ENCODE measurements at places on chromosomes 7 and 10.

- no peak for DNase-seq
Measured at GRCh38 chr7:151025924-151026671, 1.8 kb upstream of the ATG9B start.

DNA sequence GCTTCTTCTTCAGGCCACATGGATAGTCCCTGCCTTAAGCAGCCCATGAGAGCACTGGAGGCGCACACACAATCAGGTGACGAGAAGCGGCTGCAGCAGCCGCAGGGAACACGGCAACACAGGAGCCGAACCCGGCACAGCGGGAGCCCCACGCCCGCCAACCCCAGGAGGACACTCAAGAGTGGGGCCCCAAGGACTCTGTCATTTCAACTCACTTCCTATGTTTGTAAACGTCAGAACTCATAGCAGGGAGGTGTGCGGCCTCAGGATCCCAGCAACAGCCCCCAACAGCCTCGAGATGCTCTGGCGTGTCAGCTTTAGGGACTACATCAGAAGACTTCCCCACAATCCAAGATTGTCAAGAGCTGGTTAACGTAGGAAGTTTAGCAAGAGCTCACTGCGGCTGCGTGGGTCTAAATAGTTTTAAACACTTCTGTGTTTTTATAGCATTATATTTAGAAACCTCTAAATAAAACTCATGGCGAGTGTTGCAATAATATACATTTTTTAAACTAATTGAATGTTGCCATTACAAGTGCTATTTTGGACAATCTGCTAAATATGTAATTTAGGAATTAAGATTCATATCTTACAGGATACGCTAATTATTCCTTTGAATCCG, 123.4 kb downstream of the MAD1L1 start:
- no peak for DNase-seq

- DNase-seq, result no peak
Measured at GRCh38 chr10:37952926-37953325, 23.5 kb downstream of the ZNF25 start.

GRCh38 chr7:31102151-31102972, 50.3 kb downstream of the ADCYAP1R1 start:
- DNase-seq, result no peak

GRCh38 chr7:81637534-81637933, 132.3 kb downstream of the HGF start:
- DNase-seq, result no peak

DNA sequence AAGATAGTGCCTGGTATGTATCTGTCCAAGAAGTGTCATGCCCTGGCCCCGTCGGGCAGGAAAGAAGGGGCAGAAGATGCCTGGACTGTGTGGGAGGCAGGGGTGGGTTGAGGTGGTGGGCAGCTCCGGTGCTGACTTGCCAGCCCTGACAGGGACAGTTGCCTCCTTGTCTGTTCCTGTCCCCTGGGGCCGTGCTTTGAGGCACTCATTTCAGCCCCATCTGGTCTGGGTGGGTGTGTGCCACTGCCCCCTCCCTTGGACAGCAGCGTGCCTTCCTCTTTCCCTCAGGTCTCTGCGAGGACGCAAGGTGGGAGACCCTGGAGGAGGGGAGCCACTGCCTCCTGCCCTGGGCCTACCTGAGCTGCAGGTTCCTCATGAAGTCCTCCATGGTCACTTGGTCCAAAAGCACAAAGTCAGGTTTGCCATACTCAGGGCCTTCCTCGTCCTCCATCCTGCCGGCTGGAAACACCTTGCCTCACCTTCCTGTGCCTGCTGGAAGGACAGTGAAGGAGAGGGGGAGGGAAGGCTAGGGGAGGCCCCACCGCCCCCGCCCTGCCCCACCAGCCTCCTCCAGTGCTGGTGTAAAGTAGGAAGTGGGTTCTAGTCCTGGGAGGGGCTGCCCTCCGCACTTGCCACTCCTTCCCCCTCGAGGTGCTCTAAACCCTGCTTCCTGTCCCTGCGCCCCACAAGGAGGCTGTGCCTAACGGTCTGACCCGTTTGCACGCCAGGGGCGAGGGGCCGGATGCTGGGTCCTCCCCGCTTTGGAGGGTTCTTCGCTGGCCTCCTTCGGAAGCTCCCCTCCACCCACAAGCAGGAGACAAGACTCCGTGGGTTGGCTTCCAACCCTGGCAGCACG, at the start of gene MYO1G:
MYO1G (minus strand) TSS at position 505 of the 856 bp plus-strand sequence; CDS start at position 451, 54 bp downstream.
- DNase-seq, result no peak

GRCh38 chr7:54995610-54996363, 23.0 kb upstream of the EGFR start:
- peak; percentile 93 for DNase-seq

- no peak for DNase-seq
Measured at GRCh38 chr7:39142750-39143149, 165.0 kb downstream of the POU6F2 start.

DNA sequence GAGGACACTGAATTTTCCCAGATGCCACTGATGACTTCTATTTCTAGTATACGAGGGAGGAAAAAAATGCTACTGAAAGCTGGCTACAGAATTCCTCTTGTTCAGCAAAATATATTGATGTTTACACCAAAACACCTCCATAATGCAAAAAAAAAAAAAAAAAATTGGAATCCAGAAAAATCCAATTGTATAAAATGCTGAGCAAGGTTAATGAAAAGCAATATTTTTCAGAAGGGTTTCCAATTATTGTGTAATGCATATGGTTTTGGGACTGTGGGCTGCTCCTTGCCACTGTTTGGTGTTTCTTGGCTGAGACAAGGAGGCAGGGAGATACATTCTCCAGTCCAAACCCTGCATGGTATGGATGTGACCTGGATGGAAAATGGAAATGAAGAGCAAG, 83.8 kb downstream of the LSM5 start:
- no peak for DNase-seq

- DNase-seq, result no peak
Measured at GRCh38 chr10:78779339-78779955, 289.3 kb upstream of the ZMIZ1 start.

DNA sequence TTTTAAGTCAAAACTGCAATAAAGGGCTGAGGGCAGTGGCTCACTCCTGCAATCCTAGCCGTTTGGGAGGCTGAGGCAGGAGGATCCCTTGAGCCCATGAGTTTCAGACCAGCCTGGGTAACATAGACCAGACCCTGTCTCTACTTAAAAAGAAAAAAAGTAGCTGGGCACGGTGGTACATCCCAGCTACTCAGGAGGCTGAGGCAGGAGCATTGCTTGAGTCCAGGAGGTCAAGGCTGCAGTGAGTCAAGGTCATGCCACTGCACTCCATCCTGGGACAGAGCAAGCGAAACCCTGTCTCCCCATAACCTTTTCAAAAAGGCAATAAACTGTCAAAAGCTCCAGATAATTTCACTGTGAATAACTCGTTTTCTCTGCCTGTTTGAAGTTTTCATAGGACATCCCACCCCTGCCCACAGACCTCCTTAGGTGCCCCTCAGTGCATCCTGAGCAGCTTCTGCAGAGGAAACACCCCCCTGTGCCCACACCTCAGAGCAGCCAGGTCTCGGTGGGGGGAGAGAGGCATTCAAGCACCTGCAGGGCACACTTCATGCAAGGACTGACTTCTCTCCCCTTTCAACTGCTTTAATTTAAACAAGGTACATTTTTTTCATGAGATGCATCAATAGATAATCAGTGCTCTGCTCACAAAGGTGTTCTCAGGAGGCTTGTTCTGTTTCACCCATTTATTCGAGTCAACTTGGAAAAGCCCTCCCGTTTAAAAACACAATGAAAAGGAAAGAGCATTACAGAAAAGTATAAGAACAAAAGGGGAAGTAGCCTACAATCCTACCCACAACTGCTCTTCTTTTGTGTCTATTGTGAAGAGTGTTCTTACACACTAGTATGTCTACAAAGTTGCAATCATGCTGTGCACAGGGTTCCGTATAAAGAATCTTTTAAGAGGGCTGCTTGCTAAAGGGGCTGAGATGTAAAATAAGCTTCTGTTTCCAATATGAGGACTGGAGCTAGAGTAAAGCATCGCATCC, 104.9 kb downstream of the KMT2E start:
- no peak for DNase-seq

- no peak for DNase-seq
Measured at GRCh38 chr7:132720835-132721234, 144.6 kb upstream of the PLXNA4 start.

DNA sequence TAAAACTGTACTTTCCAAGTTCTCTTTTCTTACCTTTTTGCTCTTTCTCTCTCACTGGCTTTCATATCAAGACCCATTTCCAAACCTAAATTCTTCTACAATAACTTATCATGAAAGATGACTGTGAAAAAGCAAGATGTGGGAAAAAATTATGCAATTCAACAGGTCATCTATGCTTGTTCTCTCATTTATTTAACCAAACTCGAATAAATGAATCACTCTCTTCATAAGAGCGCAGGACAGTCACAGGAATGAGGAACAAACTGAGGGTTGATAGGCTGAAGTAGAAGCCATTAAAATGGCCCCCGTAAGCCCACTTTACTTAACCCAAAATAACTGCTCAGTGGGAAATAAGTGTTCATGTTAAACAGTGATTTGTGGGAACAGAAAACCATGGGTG, 1289.7 kb upstream of the SORCS1 start:
- no peak for DNase-seq

GRCh38 chr7:132768099-132768498, 191.8 kb upstream of the PLXNA4 start:
- DNase-seq, result no peak

DNA sequence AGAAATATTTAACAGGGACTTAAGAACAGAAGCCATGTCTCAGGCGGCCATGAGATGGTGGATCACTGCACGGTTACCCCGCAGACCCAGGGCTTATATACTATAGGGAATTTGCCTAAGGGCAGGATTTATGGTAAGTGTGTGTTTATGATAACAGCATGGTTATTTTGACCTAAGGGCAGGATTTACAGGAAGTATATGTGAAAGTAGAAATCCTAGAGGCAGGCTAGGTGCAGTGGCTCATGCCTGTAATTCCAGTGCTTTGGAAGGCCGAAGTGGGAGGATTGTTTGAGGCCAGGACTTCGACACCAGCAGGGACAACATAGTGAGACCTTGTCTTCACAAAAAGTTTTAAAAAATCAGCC, 43.0 kb upstream of the ZNF438 start:
- no peak for DNase-seq

DNA sequence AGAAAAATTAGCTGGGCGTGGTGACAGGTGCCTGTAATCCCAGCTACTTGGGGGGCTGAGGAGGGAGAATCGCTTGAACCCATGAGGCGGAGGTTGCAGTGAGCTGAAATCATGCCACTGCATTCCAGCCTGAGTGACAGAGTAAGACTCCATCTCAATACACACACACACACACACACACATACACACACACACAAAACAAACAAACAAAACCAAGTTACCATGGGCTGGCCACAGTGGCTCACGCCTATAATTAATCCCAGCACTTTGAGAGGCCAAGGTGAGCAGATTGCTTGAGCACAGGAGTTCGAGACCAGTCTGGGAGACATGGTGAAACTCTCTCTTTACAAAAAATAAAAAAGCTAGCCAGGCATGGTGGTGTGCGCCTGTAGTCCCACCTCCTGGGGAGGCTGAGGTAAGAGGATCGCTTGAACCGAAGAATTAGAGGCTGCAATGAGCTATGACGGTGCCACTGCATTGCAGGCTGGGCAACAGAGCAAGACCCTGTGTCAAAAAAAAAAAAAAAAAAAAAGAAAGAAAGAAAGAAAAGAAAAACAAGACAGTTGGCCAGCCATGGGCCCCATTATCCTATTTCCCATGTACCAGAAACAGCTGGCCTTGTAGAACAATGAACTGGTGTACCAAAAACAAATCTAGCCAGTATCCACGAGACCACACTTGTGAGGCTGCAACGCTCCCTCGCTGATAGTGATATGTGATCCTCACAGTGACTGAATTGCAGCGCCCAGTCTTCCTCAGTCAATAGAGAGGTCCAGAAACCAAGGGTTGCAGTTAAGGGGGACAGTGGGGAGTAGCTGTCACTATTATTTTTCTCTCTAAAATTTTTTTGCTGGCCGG, 6.6 kb upstream of the AGFG2 start:
- DNase-seq, result no peak

DNA sequence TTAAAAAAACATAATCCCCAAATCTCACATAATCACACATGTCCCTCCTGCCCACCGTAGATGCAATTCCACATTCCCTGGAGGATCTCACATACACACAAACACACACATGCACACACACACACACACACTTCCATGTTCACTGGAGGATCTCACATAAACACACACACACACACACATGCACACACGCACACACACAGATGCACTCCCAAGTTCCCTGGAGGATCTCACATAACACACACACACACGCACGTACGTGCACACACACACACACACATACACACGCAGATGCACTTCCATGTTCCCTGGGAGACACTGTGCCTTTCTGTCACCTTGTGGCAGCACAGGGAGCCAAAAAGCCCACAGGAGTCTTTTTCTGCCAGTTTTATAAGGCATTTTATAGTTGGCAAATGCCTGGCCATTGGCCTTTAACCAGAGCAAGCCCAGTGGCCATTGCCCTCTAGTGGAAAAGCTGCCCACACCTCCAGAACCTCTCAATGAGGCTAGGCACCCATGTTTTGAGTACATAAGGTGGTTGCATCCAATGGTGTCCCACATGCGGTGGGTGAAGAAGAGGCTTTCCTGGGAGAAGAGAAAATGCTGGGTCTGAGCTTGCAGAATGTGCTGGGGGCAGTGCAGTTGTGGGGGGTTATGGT, 115.4 kb upstream of the ACBD5 start:
- DNase-seq, result no peak

Data from osteoblast (primary cell).